ENCODE measurements at places on chromosomes 16 and 17. TPM values are rescaled to one million over a fixed set of nuclear protein-coding genes. Genes with fewer than 3 reads are reported as not detected.
A peak's percentile ranks its signal among the peaks of the same experiment; 100 is the strongest.

GRCh38 chr17:35936063-35936462 is 5.5 kb upstream of the RDM1 start:
- H3K4me3 ChIP-seq = no peak overlapping the region
- no peak overlapping the region for H3K27ac ChIP-seq
- H3K4me1 ChIP-seq = no peaks in the 10 kb centered on the region
- no peak for DNase-seq
- no peaks in the 10 kb centered on the region for H3K27me3 ChIP-seq

DNA sequence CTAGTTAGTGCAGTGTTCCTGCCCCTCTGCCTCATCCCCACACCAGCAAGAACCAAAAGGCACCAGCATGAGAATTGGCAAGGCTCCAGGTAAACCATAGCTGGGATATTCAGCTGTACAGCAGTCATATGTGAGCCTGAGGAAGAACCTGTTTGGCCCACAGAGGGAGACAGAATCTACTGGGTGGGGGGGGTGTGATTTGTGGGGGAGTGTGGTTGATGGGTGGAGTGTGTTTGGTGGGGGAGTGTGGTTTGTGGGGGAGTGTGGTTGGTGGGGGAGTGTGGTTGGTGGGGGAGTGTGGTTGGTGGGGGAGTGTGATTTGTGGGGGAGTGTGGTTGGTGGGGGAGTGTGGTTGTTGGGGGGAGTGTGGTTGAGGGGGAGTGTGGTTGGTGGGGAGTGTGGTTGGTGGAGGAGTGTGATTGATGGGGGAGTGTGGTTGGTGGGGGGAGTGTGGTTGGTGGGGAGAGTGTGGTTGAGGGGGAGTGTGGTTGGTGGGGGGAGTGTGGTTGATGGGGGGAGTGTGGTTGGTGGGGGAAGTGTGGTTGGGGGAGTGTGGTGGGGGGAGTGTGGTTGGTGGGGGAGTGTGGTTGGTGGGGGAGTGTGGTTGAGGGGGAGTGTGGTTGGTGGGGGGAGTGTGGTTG is 19.5 kb downstream of the MINK1 start:
- DNase-seq = no peak
- H3K4me1 ChIP-seq = peaks cover 9% of the 10 kb centered on the region
- H3K27ac ChIP-seq = no peak overlapping the region
- H3K4me3 ChIP-seq = no peak overlapping the region
- H3K36me3 ChIP-seq = no peaks in the 10 kb centered on the region
- H3K27me3 ChIP-seq = no peaks in the 10 kb centered on the region

GRCh38 chr16:85046472-85046916 is 18.9 kb downstream of the KIAA0513 start:
- H3K27ac ChIP-seq = no peak overlapping the region
- H3K36me3 ChIP-seq = no peaks in the 10 kb centered on the region
- no peak overlapping the region for H3K4me3 ChIP-seq

DNA sequence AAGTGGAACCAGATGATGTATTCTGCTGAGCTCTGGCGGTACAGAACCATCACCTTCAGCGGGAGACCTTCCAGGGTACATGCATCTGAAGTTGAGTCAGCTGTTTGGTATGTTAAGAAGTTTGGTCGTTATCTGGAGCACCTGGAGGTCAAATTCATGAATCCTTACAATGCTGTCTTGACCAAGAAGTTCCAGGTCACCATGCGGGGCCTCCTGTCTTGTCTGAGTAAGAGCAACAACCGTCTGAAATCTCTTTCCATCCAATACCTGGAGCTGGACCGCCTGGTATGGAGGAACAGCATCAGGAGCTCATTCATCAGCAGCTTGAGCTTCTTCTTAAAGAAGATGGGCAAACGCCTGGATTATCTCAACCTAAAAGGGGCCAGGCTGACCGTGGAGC is 4.0 kb downstream of the FBXO39 start:
- no peaks in the 10 kb centered on the region for H3K36me3 ChIP-seq
- no peaks in the 10 kb centered on the region for H3K4me1 ChIP-seq
- DNase-seq = no peak

Gene XPO6
- 25.2 TPM for total RNA-seq

DNA sequence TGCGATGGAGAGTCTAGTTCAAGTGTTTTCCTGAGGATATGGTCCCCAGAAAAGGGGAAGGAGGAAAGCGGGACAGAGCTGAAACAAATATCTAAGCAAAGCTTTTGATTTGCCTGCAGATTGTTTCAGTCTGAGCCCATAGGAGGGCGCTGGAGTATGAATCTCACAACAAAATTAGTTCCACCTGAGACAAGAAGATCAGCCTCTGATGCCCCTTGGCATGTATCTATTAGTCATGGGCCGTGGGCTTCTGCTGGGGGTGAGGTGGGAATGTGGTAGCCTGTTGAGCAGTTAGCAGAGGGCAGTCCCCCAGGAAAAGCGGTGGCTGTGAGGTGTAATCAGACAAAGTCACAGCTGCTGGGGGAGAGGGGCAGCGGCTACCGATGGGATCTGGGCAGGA is 446.9 kb downstream of the CA10 start:
- H3K4me1 ChIP-seq = no peaks in the 10 kb centered on the region
- no peak for DNase-seq
- H3K27me3 ChIP-seq = no peaks in the 10 kb centered on the region
- no peaks in the 10 kb centered on the region for H3K36me3 ChIP-seq
- no peak overlapping the region for H3K27ac ChIP-seq

Gene MPP3
- 2.0 TPM for total RNA-seq

DNA sequence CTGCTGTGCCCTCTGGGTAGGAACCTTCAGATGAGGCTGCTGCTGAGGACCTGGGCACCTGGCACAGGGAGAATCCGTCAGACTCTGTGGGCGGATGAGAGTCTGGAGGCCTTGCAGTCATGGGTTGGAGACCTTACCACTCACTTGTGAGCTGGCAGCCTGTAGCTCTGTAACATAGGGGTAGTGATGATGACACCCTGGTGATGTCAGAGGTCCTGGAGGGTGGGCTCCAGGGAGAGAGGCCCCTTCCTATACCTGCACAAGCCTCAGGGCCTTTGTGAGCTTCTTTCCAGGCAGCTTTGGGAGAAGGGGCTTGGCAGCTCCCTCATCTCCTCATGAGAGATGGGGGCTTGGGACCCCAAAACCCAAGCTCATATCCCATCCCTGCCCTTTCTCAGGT is 1.6 kb downstream of the MIEF2 start:
- peaks cover 52% of the 10 kb centered on the region for H3K4me1 ChIP-seq
- no peaks in the 10 kb centered on the region for H3K27me3 ChIP-seq
- peak overlapping the region; percentile 100 for H3K27ac ChIP-seq
- H3K4me3 ChIP-seq = peak overlapping the region; percentile 98
- H3K36me3 ChIP-seq = peaks cover 42% of the 10 kb centered on the region

Gene MPP2
- 0.81 TPM for total RNA-seq

DNA sequence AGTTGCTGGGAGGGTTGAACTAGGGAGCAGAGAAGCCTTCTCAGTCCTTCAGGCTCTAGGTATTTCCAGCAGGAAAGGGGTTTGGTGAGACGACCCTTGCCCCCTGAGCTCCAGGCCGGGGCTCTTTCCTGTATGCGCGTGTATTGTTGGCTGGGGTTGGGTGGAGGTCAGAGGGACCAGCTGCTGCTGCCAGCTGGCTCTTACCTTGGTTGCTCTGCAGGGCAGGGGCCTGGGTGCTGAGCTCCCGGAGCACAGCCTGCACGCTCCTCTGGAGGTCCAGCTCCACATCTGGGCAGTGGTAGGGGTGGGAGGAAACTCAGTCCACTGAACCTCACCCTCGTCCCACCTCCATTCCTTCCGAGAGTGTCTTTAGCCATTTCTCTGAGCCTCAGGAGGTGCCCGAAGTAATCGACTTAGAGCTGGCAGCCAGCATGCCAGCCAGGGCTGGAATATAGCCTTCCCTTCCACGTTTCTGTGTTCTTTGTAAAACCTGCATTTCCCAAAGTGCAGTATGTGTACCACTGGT is 28.0 kb downstream of the PIK3R6 start:
- no peak overlapping the region for H3K27ac ChIP-seq
- no peak overlapping the region for H3K4me3 ChIP-seq
- H3K27me3 ChIP-seq = no peaks in the 10 kb centered on the region
- no peaks in the 10 kb centered on the region for H3K36me3 ChIP-seq
- DNase-seq = no peak
- H3K4me1 ChIP-seq = no peaks in the 10 kb centered on the region

DNA sequence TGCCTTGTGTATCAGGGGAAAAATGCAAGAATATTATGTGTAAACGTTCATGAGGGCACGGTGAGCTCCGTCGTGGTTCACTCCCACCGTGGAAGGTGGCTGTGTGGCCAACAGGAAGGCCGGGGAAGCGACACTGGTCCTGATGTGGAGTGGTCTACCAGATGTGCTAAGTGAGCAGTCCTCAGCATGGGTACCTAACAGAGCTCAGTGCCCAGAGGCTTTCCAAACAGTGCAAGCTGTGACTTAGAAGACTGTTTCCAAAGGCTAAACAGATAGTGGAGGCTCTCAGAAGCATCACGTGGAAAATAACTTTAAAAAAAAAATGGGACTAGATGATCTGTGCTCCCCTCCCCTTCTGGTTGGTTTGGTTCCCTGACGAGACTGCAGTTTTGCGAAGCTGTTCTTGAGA is 199.3 kb upstream of the CHMP6 start:
- no peaks in the 10 kb centered on the region for H3K36me3 ChIP-seq
- H3K27ac ChIP-seq = peak overlapping the region; percentile 62
- peaks cover 58% of the 10 kb centered on the region for H3K4me1 ChIP-seq
- no peak for DNase-seq

GRCh38 chr17:82213251-82214011 is 789 bp upstream of the CCDC57 start:
- no peaks in the 10 kb centered on the region for H3K27me3 ChIP-seq
- DNase-seq = peak; percentile 59
- H3K27ac ChIP-seq = peak overlapping the region; percentile 87
- peak overlapping the region; percentile 99 for H3K4me3 ChIP-seq
- H3K36me3 ChIP-seq = no peaks in the 10 kb centered on the region

DNA sequence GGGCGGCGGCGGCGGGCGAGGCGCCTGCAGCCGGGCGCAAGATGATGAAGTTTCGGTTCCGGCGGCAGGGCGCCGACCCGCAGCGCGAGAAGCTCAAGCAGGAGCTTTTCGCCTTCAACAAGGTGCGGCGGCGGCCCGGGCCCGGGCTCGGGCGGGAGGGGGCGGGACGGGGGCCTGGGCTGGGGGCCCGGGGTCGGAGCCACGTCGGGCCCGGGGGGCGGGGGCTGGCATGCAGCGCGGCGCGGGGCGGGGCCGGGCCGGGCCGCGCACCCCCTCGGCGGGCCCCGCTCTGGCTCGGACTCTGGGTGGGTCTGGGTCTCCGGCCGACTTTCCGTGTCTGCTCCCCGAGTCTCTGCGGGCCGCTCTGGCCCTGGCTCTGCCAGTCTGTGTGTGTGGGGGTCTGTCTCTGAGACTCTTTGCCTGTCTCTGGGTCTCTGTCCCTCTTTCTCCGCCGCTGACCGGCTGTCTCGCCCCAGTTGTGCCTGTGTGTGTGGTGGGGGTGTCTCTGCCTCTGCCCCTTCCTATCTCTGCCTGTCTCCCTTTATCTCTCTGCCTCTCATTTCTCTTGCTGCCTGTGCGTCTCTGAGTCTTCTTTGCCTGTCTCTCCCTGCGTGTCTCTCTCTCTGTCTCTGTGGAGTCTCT is 328 bp downstream of the LLGL1 start:
- no peaks in the 10 kb centered on the region for H3K36me3 ChIP-seq
- peaks cover 11% of the 10 kb centered on the region for H3K4me1 ChIP-seq

- no peak for DNase-seq
- H3K4me1 ChIP-seq = peaks cover 6% of the 10 kb centered on the region
- H3K27me3 ChIP-seq = peaks cover 51% of the 10 kb centered on the region
- H3K4me3 ChIP-seq = no peak overlapping the region
- H3K27ac ChIP-seq = no peak overlapping the region
Measured at GRCh38 chr16:85902366-85903155, 3.6 kb downstream of the IRF8 start.

GRCh38 chr17:8687737-8688466 is 56.7 kb downstream of the CCDC42 start:
- no peak overlapping the region for H3K27ac ChIP-seq
- no peak overlapping the region for H3K4me3 ChIP-seq
- H3K27me3 ChIP-seq = no peaks in the 10 kb centered on the region

DNA sequence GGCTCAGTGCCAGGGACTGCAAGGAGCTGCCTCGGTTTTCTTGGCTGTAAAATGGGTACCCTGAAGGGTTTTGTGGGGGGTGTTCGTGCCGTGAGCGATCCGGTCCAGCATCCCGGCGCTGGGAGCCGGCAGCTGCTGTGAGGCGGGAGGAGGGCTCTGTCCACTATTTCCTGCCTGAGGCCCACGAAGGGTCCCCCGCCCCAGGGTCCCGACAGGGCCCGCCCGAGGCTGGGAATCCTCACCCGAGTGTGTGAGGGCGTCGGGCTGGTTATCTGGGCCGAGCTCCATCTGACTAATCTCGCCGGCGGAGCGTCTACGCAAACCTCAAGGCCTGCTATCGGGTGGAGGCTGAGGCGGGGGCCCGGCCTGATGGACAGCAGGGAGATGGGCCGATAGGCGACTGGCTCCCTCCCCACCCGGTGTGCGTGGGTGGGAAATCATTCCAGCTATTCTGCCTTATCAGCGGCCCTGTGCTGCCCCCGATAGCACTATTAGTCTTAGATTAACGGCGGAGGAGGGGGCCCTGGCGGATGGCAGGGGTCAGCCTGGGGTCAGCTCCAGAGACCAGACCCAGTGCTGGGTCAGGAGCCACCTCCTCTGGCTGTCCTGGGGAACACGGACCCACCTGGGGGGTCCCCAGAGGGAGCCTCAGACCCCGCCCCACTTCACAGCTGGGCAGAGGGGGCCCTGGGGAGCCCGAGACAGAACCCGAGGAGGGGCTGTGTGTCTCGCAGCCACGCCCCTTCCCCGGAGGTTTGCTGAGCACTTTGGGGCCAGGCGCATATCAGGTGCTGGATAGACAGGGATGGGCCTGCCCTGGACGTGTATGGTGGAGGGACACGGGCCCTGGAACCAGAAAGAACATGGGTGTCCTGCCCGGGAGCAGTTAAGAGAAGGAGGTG is 44.7 kb downstream of the ZFPM1 start:
- H3K4me3 ChIP-seq = no peak overlapping the region
- no peaks in the 10 kb centered on the region for H3K36me3 ChIP-seq
- no peaks in the 10 kb centered on the region for H3K4me1 ChIP-seq

Gene CCL7
- total RNA-seq = not detected

DNA sequence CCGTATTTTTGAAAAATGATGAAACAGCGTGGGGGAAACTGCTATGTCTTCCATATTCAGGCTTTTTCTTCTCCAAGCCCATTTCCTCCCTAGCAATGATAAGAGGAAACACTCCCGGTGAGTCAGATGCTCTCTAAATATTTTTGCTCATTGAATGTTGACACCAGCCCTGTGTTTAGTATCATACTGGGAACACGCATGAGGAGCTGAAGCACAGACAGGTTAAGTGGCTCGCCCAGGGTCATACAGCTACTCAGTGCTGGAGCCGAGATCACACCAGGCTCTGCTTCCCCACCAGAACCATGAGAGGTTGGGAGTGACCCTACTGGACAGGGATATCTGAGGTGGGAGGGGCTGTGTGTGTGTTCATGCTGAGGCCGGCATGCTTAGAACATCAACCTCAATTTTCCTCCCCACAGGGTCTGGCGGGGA is 37.8 kb upstream of the ADGRG1 start:
- no peak overlapping the region for H3K27ac ChIP-seq
- H3K4me3 ChIP-seq = no peak overlapping the region
- H3K27me3 ChIP-seq = peaks cover 7% of the 10 kb centered on the region
- H3K36me3 ChIP-seq = no peaks in the 10 kb centered on the region

Gene KRT10
- total RNA-seq = 28.4 TPM

GRCh38 chr17:29905086-29905878 is 24.7 kb downstream of the SSH2 start:
- no peaks in the 10 kb centered on the region for H3K27me3 ChIP-seq
- no peak overlapping the region for H3K27ac ChIP-seq
- H3K4me1 ChIP-seq = peaks cover 24% of the 10 kb centered on the region
- DNase-seq = no peak

- H3K36me3 ChIP-seq = peaks cover 3% of the 10 kb centered on the region
- H3K27me3 ChIP-seq = no peaks in the 10 kb centered on the region
- peak overlapping the region; percentile 97 for H3K27ac ChIP-seq
Measured at GRCh38 chr17:67364847-67365737, 1.3 kb downstream of the PSMD12 start.

Gene NIP7
- total RNA-seq = 24.8 TPM

Data from psoas muscle (tissue), 8 donors.